ENCODE measurements at places on chromosomes 16 and 17. TPM values are rescaled to one million over a fixed set of nuclear protein-coding genes. Genes with fewer than 3 reads are reported as not detected.

GRCh38 chr17:33039874-33040273 lies 48.2 kb downstream of the SPACA3 start:
- no peak for DNase-seq

DNA sequence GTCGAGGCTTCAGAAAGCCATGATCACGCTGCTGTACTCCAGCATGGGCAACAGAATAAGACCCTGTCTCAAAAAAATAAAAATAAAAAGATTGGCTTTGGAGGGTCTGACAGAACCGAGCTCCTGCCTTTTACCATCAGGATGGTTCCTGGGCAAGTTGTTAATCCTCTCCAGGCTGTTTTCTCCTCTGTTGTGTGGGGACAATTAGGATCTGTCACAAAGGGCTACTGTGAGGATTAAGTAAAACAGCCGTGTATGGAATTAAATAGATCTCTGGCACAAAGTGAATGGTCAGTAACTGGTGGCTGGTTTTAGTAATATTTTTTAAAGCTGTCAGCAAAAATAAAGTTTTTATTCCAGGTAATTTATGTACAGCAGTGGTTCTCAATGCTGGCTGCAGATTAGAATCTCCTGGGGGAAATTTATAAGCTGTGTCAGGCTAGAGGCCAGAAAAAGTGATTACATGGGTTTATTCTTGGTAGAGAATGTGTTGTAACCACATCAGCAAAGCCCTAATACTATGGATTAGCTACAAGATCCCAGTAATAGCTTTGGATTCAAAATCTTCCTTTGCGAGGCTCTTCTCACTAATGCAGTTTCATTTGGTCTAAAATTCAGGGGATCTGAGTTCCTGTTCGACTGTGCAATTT lies 47.2 kb downstream of the GPRC5B start:
- DNase-seq = no peak

Gene PRSS33
- total RNA-seq = not detected

- DNase-seq = no peak
Observed at GRCh38 chr16:86806838-86807351, 228.5 kb downstream of the FOXL1 start.

Gene MAPT
- total RNA-seq = 8.0 TPM

- DNase-seq = no peak
Observed at GRCh38 chr16:89159066-89159849, 12.3 kb upstream of the CDH15 start.

- DNase-seq = no peak
Observed at GRCh38 chr16:79648826-79649225, 48.3 kb upstream of the MAF start.

DNA sequence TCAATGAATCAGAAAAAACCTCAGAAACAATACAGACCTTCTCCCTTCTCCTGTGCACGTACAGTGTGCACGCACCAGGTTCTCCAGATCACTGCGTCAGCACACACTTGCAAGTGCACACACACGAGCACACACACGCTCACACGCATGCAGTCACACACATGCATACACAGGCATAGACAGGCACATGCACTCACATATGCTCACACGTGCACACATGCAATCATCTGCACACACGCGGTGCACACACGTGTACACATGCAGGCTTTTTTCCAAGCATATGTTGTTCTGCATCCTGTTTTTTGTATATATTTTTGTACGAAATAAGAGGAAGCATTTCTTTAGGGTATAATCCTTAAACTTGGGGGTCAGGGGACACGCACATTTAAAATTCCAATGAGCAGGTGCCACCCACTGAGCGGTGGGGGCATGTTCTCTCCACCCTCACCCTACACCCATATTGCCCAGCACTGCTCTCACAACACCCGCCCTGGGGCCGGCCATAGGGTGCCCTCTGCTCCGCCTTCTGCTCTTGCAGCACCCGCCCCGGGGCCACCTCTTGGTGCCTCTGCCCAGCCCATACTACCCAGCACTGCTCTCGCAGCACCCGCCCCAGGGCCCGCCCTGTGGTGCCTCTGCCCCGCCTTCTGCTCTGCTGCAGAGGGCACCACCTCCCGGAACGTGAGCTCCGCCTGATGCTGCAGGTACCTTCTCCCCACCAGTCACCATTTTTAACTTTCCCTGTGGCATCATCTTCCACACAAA lies 20.9 kb downstream of the KLHDC4 start:
- DNase-seq = no peak

DNA sequence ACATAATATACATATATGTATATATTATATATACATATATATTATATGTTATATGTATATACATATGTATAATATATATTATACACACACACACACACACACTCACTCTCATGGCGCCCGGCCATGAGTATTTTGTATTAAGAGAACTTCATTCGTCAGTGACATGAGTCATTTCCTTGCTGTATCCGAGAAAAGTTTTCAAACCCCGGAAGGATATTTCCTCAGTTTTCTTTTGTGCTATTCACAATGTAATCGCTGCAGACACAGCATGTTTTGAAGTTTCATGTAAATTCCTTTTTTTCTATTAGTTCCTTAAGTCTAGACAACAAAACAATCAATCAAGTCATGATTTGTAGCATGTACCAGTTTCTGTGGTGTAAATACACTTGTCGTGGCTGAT lies 33.3 kb downstream of the OR1D5 start:
- DNase-seq = no peak

GRCh38 chr17:49987290-49987585 lies 7.8 kb downstream of the DLX3 start:
- DNase-seq = no peak

DNA sequence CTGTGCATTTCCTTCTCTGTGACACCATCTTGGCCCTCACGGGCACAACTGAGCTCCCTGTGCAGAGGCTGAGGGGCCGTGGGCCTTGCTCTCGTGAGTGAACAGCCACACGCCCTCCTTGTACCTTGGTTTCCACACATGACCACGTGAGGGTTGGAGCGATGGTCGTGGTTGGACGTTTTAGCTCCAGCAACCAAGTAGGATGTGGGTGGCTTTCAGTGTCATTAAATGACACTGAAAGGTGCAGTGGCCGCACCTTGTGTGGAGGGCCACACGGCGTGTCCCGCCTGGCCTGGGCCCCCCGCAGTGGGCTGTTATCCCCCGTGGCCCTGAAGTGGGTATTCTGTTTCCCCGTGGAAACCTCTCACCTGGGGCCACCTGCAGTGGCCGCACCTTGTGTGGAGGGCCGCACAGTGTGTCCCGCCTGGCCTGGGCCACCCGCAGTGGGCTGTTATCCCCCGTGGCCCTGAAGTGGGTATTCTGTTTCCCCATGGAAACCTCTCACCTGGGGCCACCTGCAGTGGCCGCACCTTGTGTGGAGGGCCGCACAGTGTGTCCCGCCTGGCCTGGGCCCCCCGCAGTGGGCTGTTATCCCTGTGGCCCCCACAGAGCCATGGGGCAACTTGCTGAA lies 28.2 kb downstream of the ACSF3 start:
- DNase-seq = no peak

- no peak for DNase-seq
Observed at GRCh38 chr17:44530896-44531418, 26.3 kb upstream of the FZD2 start.

- DNase-seq = no peak
Observed at GRCh38 chr17:83008186-83008510, 71.3 kb upstream of the METRNL start.

Gene HIGD1B
- total RNA-seq = 2.5 TPM

Gene CRYBA1
- total RNA-seq = not detected

Gene VTN
- 21.6 TPM for total RNA-seq

- DNase-seq = no peak
Observed at GRCh38 chr16:80594756-80595155, 54.0 kb downstream of the DYNLRB2 start.

Gene KRTAP4-11
- total RNA-seq = not detected

- DNase-seq = no peak
Observed at GRCh38 chr17:49882434-49882833, 34.6 kb upstream of the TAC4 start.

- DNase-seq = peak; percentile 63
Observed at GRCh38 chr16:66872943-66873684, 7.2 kb upstream of the PDP2 start.

Gene TMEM92
- not detected for total RNA-seq

DNA sequence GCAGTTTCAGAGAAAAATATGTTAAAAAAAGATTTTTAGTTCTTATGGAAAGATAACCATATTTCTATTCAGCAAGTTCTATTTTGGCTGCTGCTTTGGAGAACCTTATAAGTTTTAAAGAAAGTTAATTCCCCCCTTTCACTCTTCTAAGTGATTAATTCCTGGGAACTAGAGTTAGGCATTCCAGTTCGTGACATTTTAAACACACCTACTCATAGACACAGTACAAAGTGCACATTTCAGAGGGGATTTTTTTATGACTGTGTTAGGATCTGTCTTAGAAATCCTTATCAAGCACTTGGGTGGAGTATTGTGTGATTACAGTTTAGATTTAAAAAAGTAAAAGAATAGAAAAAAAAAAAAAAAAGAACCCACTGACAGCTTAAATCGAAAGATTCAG lies 3.5 kb upstream of the CDH11 start:
- no peak for DNase-seq

Measured in omental fat pad (tissue), 4 donors.